Nephron progenitor cell (in vitro differentiated cells): ENCODE measurements at places on chromosomes 5 and 9.

- H3K36me3 ChIP-seq = no peaks in the 10 kb centered on the region
- no peak overlapping the region for H3K27ac ChIP-seq
- no peaks in the 10 kb centered on the region for H3K27me3 ChIP-seq
- no peak overlapping the region for H3K4me3 ChIP-seq
- no peak for DNase-seq
- peaks cover 86% of the 10 kb centered on the region for H3K4me1 ChIP-seq
These were observed 322.2 kb downstream of the NDUFS4 start for GRCh38 chr5:53882676-53883031.

DNA sequence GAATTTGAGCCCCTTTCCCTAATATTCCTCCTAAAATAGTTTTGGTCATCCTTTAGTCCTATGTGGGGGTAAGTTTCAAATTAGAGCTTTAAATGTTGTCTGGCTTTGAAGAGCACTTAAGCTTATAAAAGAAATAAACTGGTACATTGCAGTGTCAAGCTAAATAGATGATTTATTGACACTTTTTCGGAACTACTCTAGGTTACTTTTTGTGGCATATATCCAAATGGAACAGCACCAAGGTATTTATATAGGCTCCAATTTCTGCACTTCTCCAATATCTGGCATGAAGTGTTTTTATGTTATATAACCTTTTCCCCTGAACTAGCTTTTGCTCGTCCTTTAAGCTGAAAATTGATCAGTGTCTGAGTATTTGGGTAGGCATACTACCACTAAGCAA, 402.5 kb downstream of the NFIB start:
- H3K4me1 ChIP-seq = peaks cover 15% of the 10 kb centered on the region
- peaks cover 2% of the 10 kb centered on the region for H3K27me3 ChIP-seq
- H3K27ac ChIP-seq = no peak overlapping the region
- no peak overlapping the region for H3K4me3 ChIP-seq
- H3K36me3 ChIP-seq = peaks cover 10% of the 10 kb centered on the region
- no peak for DNase-seq

- H3K4me1 ChIP-seq = peaks cover 6% of the 10 kb centered on the region
- DNase-seq = no peak
- H3K27me3 ChIP-seq = no peaks in the 10 kb centered on the region
- H3K4me3 ChIP-seq = no peak overlapping the region
- H3K36me3 ChIP-seq = peaks cover 31% of the 10 kb centered on the region
These were observed 11.0 kb downstream of the PRXL2C start for GRCh38 chr9:96644137-96644536.

- DNase-seq = no peak
- H3K27me3 ChIP-seq = no peaks in the 10 kb centered on the region
- no peak overlapping the region for H3K4me3 ChIP-seq
- H3K27ac ChIP-seq = peak overlapping the region; percentile 40
These were observed 26.9 kb downstream of the RAI14 start for GRCh38 chr5:34682926-34683623.

GRCh38 chr5:10601246-10602030, 37.6 kb downstream of the ANKRD33B start:
- H3K27ac ChIP-seq = peak overlapping the region; percentile 64
- peaks cover 11% of the 10 kb centered on the region for H3K4me1 ChIP-seq
- no peak for DNase-seq
- peaks cover 14% of the 10 kb centered on the region for H3K27me3 ChIP-seq
- H3K36me3 ChIP-seq = no peaks in the 10 kb centered on the region
- H3K4me3 ChIP-seq = no peak overlapping the region

GRCh38 chr5:138274189-138274853, at the start of gene GFRA3:
Gene GFRA3, minus strand, starts transcription at chr5:138274621. Its CDS starts 197 bp downstream, at chr5:138274424.
- peak within 1 kb of the TSS; percentile 76 for H3K4me3 ChIP-seq
- H3K27me3 ChIP-seq = peaks cover 43% of the 10 kb centered on the region
- peaks cover 32% of the 10 kb centered on the region for H3K4me1 ChIP-seq
- H3K36me3 ChIP-seq = no peaks in the 10 kb centered on the region
- DNase-seq = peak; percentile 72

- H3K4me1 ChIP-seq = peaks cover 29% of the 10 kb centered on the region
- H3K36me3 ChIP-seq = no peaks in the 10 kb centered on the region
- no peak overlapping the region for H3K4me3 ChIP-seq
- H3K27me3 ChIP-seq = peaks cover 25% of the 10 kb centered on the region
These were observed 60.9 kb downstream of the DOCK2 start for GRCh38 chr5:169697976-169698375.
